ENCODE measurements at places on chromosomes 6 and 20.

DNA sequence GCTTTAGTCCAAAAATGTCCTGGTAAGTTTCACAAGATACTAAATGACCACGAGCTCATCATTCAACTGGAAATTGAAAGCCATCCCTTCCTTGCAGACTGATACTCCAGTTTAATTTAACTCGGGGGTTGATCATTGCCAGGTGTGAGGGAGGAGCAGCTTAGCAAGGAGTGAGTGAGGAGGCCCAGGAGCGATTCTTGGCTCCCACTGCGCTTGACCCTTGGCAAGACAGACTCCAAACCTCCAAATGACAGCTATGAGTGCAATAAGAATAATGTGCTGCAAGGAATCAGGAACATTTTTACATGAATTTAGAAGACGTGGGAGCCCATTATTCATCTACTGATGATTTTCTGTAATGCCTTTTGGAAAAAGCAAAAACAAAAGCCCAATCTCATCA is 64.9 kb downstream of the LAMA4 start:
- DNase-seq = peak; percentile 79

DNA sequence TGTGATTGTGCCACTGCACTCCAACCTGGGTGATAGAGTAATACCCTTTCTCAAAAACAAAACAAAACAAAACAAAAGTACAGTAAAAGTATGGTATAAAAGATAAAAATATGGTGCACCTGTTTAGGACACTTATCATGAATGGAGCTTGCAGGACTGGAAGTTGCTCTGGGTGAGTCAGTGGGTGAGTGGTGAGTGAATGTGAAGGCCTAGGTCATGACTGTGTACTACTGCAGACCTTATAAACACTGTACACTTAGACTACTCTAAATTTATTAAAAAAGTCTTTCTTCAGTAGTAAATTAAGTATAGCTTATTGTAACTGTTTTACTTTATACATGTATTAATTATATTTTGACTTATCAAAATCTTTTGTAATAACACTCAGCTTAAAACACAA is 46.0 kb downstream of the ZFP64 start:
- DNase-seq = no peak

- DNase-seq = no peak
Measured at GRCh38 chr6:1175877-1176276, 136.0 kb upstream of the FOXQ1 start.

DNA sequence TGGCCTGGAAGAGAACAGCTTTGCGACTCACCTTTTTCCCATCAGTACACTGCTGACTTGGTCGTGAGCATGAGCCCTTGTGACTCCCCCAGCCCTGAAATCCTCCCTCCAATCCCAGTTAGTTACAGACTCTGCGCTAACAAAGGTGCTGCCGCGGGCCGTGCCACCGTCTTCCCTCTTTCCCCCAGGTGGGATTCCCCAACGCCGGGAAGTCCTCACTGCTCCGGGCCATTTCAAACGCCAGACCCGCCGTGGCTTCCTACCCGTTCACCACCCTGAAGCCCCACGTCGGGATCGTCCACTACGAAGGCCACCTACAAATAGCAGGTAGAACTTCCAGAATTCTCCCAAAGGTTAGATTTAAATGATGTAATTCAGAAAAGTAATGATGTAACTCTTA is 16.1 kb downstream of the MTG2 start:
- no peak for DNase-seq

All from fibroblast of skin of right quadriceps (primary cell).